Muscle of leg (tissue), 16 donors: ENCODE measurements at places on chromosomes 2 and 18. TPM values are rescaled to one million over a fixed set of nuclear protein-coding genes. Genes with fewer than 3 reads are reported as not detected.
A peak's percentile ranks its signal among the peaks of the same experiment; 100 is the strongest.

Gene AQP12B
- 0.99 TPM for polyA plus RNA-seq

DNA sequence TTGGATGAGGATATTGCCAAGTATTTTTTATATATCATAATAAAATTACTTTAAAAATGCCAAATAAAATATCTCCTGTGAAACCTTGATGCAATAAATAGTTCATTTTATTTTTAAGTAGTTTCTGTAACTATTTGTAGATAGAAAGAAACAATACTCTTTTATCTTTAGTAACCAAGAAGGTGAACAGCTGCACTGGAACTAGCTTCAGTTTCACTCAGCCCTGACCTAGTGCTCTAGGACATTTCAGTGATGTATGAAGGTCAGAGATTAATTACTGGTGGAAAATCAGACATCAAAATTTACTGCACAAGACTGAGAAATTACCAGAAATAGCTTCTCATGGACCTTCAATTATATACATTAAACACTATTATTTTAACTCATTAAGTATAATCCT is 1305.0 kb downstream of the CNTNAP5 start:
- no peaks in the 10 kb centered on the region for H3K4me1 ChIP-seq
- H3K27ac ChIP-seq, result no peak overlapping the region
- no peaks in the 10 kb centered on the region for H3K36me3 ChIP-seq
- H3K27me3 ChIP-seq, result no peaks in the 10 kb centered on the region
- H3K4me3 ChIP-seq, result no peak overlapping the region

DNA sequence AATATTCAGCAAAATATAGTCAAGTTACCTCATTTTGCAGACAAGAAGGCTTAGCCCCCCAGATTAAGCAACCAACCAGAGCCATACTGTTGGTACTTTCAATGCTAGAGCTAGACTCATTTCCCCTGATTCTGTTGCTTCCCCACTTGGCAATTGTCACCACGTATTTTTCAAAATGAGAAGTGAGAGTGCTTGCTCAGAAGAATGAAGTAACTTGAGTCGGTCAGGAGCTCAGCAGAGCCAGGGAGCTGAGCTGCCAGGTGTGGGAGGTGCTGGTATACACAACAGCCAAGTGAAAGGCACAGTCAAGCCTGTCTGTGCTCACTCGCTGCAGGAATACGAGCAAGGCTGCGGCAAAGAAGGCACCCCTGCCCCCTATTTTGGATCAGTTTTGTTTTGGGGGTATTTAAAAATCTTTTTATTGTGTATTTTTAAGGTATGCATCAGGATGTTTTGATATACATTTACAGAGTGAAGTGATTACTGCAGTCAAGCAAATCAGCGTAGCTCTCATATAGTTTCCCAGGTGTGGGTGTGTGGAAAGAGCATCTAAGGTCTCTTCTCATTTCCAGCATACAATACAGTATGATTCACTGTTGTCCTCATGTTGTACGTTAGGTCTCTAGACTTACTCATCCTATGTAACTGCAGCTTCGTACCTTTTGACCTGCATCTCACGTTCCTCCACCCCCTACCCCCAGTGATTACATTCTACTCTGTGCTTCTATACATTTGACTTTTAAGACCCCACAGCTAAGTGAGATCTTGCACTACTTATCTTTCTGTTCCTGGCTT is 62.4 kb downstream of the MRPS9 start:
- H3K27me3 ChIP-seq, result no peaks in the 10 kb centered on the region
- H3K4me1 ChIP-seq, result peaks cover 2% of the 10 kb centered on the region
- no peak overlapping the region for H3K4me3 ChIP-seq

Gene SOS1
- polyA plus RNA-seq, result 26.4 TPM

- no peak for DNase-seq
- H3K4me3 ChIP-seq, result no peak overlapping the region
- peaks cover 12% of the 10 kb centered on the region for H3K4me1 ChIP-seq
- H3K36me3 ChIP-seq, result no peaks in the 10 kb centered on the region
- no peaks in the 10 kb centered on the region for H3K27me3 ChIP-seq
These were observed 404.1 kb upstream of the ACVR2A start for GRCh38 chr2:147440734-147441133.

- H3K27me3 ChIP-seq, result no peaks in the 10 kb centered on the region
- no peak overlapping the region for H3K4me3 ChIP-seq
- no peak overlapping the region for H3K27ac ChIP-seq
- no peak for DNase-seq
- peaks cover 8% of the 10 kb centered on the region for H3K36me3 ChIP-seq
- H3K4me1 ChIP-seq, result no peaks in the 10 kb centered on the region
These were observed 24.6 kb downstream of the RTN4 start for GRCh38 chr2:55025627-55026026.

GRCh38 chr2:128817813-128818212 is 499.1 kb upstream of the HS6ST1 start:
- DNase-seq, result no peak
- no peaks in the 10 kb centered on the region for H3K36me3 ChIP-seq
- H3K27me3 ChIP-seq, result no peaks in the 10 kb centered on the region
- no peak overlapping the region for H3K27ac ChIP-seq
- no peak overlapping the region for H3K4me3 ChIP-seq

- peaks cover 3% of the 10 kb centered on the region for H3K27me3 ChIP-seq
- no peaks in the 10 kb centered on the region for H3K4me1 ChIP-seq
- no peak for DNase-seq
- H3K4me3 ChIP-seq, result no peak overlapping the region
- H3K27ac ChIP-seq, result no peak overlapping the region
- H3K36me3 ChIP-seq, result no peaks in the 10 kb centered on the region
These were observed 10.5 kb upstream of the TTC39C start for GRCh38 chr18:24003903-24004640.

- no peak overlapping the region for H3K27ac ChIP-seq
- H3K4me1 ChIP-seq, result peaks cover 2% of the 10 kb centered on the region
- no peak overlapping the region for H3K4me3 ChIP-seq
- no peaks in the 10 kb centered on the region for H3K27me3 ChIP-seq
- peaks cover 7% of the 10 kb centered on the region for H3K36me3 ChIP-seq
These were observed 140.4 kb downstream of the RBMS1 start for GRCh38 chr2:160353166-160353565.

Gene SERPINB4
- polyA plus RNA-seq, result not detected

GRCh38 chr2:36356990-36357846 is 1.6 kb downstream of the CRIM1 start:
- peaks cover 13% of the 10 kb centered on the region for H3K4me1 ChIP-seq
- no peaks in the 10 kb centered on the region for H3K36me3 ChIP-seq
- peak overlapping the region; percentile 87 for H3K27ac ChIP-seq
- H3K4me3 ChIP-seq, result peak overlapping the region; percentile 78
- DNase-seq, result peak; percentile 58

- no peaks in the 10 kb centered on the region for H3K36me3 ChIP-seq
- H3K4me1 ChIP-seq, result peaks cover 2% of the 10 kb centered on the region
- H3K27me3 ChIP-seq, result peaks cover 3% of the 10 kb centered on the region
- DNase-seq, result peak; percentile 83
These were observed 239.9 kb downstream of the PAX3 start for GRCh38 chr2:222058819-222059445.

- no peak overlapping the region for H3K4me3 ChIP-seq
- H3K4me1 ChIP-seq, result no peaks in the 10 kb centered on the region
- no peak overlapping the region for H3K27ac ChIP-seq
- H3K36me3 ChIP-seq, result no peaks in the 10 kb centered on the region
- no peaks in the 10 kb centered on the region for H3K27me3 ChIP-seq
These were observed 33.5 kb upstream of the CCDC93 start for GRCh38 chr2:118047380-118047826.

GRCh38 chr2:229273723-229274338 is 2.7 kb upstream of the PID1 start:
- H3K4me1 ChIP-seq, result peaks cover 6% of the 10 kb centered on the region
- H3K4me3 ChIP-seq, result peak overlapping the region; percentile 18
- no peaks in the 10 kb centered on the region for H3K36me3 ChIP-seq
- DNase-seq, result peak; percentile 94
- H3K27ac ChIP-seq, result peak overlapping the region; percentile 4
- peaks cover 5% of the 10 kb centered on the region for H3K27me3 ChIP-seq

DNA sequence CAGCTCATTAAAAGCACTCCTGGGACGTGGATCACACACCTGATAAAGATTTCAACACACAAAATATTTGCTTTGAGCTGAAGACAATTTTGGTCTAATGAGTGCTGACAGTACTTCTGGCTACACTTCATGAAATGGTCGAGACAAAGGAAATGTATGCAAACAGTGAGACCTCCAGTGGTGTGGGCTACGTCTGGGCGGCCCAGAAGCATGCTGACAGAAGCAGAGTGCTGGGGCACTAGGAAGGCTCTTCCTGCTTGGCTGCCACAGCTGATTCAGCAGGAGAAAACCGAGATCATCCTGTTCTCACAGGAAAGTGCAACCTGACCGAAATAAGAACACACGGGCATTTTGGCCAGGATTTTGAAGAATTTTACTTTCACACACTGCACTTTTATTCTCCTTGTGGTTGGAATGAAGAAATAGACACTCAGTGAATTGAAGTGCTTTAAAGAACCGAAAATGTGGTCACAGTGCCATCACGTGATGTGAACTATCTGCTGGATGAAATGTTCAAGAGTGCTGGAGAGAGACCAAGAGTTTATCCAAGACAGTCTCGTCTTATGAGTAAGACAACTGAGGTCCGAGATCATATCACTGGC is 149.5 kb downstream of the CCBE1 start:
- no peak overlapping the region for H3K4me3 ChIP-seq
- DNase-seq, result peak; percentile 40
- H3K27ac ChIP-seq, result no peak overlapping the region
- H3K36me3 ChIP-seq, result no peaks in the 10 kb centered on the region
- peaks cover 2% of the 10 kb centered on the region for H3K4me1 ChIP-seq
- H3K27me3 ChIP-seq, result no peaks in the 10 kb centered on the region

DNA sequence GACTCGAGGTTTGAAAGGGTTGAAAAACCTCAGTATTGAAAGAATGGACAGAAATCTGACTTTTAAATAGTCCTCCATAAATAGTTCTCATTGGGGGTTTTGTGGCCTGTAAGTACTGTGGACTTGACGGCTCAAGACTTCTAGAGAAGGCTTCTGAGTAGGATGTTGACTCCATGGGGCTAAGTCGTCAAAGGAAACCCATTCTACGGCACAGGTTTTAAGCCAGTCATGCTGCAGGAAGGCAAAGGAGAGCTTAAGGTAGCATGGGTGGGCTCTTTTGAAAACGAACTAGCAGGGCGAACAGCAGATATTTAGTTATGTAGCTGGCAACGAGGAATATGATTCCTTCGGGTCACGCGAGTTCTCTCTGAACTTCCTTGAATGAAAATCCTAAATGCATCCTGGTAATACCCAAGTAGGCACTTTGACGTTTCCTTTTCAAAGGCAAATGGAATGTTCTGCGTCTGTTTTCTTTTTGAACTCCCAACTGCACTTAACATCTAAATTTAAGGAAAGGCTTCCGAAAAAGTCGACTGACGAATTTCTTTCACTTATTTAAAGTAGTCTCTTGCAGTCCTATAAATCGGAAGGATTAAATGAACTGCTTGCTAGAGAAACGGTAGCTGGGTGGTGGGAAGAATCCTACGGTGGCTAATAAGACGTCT is 1.1 kb upstream of the NEDD4L start:
- H3K4me3 ChIP-seq, result peak overlapping the region; percentile 80
- peaks cover 6% of the 10 kb centered on the region for H3K27me3 ChIP-seq
- peak; percentile 17 for DNase-seq
- H3K27ac ChIP-seq, result no peak overlapping the region

GRCh38 chr2:61537277-61537949 is 743 bp downstream of the XPO1 start:
- H3K27me3 ChIP-seq, result no peaks in the 10 kb centered on the region
- H3K36me3 ChIP-seq, result peaks cover 2% of the 10 kb centered on the region
- H3K4me3 ChIP-seq, result peak overlapping the region; percentile 58
- peaks cover 6% of the 10 kb centered on the region for H3K4me1 ChIP-seq
- DNase-seq, result peak; percentile 72
- peak overlapping the region; percentile 99 for H3K27ac ChIP-seq

- no peaks in the 10 kb centered on the region for H3K27me3 ChIP-seq
- no peak for DNase-seq
- H3K36me3 ChIP-seq, result no peaks in the 10 kb centered on the region
- H3K27ac ChIP-seq, result no peak overlapping the region
- H3K4me3 ChIP-seq, result no peak overlapping the region
- no peaks in the 10 kb centered on the region for H3K4me1 ChIP-seq
These were observed 439.5 kb downstream of the MEIS1 start for GRCh38 chr2:66874411-66874810.

- peak within 1 kb of the TSS; percentile 94 for H3K27ac ChIP-seq
- H3K4me3 ChIP-seq, result peak within 1 kb of the TSS; percentile 50
- peaks cover 7% of the 10 kb centered on the region for H3K36me3 ChIP-seq
These were observed at the start of gene CCDC141 for GRCh38 chr2:179049546-179050311. TSS of gene CCDC141 (minus strand) at chr2:179050137. CDS start at chr2:179049941, 196 bp downstream.

DNA sequence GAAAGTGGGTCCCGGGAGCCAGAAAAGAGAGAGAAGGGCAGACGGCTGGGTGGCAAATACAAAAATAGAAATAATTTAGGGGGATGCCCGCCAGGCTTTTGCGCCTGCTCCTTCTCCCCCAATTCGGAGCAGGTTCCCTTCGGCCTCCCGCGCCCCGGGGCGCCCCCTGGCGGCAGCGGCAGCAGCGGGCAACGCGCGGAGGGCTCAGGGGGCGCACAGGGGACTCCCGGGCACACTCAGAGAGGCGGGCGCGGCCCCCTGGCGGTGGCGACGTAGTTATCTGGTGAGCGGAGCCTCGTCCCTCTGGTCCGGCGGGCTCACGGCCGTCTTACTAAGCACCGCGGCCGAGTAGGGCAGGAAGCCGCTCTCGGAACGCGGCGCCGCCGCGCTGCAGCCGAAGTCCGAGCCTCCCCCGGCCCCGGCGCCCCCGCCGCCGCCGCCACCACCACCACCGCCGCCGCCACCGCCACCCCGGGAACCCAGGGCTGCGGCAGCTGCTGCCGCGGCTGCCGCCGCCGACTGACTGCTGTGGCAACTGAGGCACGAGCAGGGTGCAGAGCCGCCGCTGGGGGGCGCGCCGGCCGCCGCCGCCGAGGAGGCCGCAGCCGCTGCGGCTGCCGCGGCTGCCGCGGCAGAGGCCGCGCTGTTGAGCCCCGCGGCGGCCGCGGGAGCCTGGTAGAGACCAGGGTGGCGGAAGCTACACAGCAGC is 3.8 kb downstream of the EVX2 start:
- H3K36me3 ChIP-seq, result no peaks in the 10 kb centered on the region
- H3K4me1 ChIP-seq, result peaks cover 31% of the 10 kb centered on the region
- DNase-seq, result peak; percentile 62
- H3K27me3 ChIP-seq, result peaks cover 84% of the 10 kb centered on the region

- no peaks in the 10 kb centered on the region for H3K36me3 ChIP-seq
- no peak for DNase-seq
- no peak overlapping the region for H3K27ac ChIP-seq
- H3K27me3 ChIP-seq, result peaks cover 2% of the 10 kb centered on the region
- H3K4me3 ChIP-seq, result no peak overlapping the region
These were observed 69.1 kb downstream of the ACKR3 start for GRCh38 chr2:236638707-236639106.

DNA sequence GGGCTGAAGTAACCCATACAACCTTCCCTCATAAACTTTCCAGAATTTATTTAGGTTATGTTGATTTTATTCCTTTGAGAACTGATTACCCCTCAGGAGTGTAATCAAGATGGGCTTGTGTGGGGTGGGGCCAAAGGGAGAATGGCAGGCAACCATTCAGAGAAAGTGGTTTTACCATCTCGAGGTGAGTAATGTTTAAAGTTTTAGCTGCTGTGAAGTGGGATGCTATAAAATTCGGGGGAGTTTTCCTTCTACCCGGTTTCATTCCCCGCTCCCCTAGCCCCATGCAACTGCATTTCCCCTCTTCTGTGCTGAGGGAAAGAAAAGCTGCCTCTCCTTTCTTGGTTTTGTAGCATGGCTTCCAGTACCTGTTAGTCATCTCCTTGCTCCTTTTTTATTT is 34.7 kb downstream of the MAP4K4 start:
- DNase-seq, result no peak
- peaks cover 32% of the 10 kb centered on the region for H3K4me1 ChIP-seq
- no peak overlapping the region for H3K27ac ChIP-seq
- H3K36me3 ChIP-seq, result peaks cover 2% of the 10 kb centered on the region
